ENCODE measurements at places on chromosomes 4 and X. TPM values are rescaled to one million over a fixed set of nuclear protein-coding genes. Genes with fewer than 3 reads are reported as not detected.

GRCh38 chr4:176882206-176882605 lies 89.5 kb upstream of the VEGFC start:
- no peaks in the 10 kb centered on the region for H3K36me3 ChIP-seq
- DNase-seq = no peak
- H3K27ac ChIP-seq = no peak overlapping the region
- H3K4me1 ChIP-seq = no peaks in the 10 kb centered on the region
- H3K27me3 ChIP-seq = no peaks in the 10 kb centered on the region

- H3K4me3 ChIP-seq = no peak overlapping the region
- peaks cover 16% of the 10 kb centered on the region for H3K27me3 ChIP-seq
- H3K4me1 ChIP-seq = no peaks in the 10 kb centered on the region
- no peak for DNase-seq
These were observed 12.2 kb downstream of the IL13RA1 start for GRCh38 chrX:118739577-118739976.

DNA sequence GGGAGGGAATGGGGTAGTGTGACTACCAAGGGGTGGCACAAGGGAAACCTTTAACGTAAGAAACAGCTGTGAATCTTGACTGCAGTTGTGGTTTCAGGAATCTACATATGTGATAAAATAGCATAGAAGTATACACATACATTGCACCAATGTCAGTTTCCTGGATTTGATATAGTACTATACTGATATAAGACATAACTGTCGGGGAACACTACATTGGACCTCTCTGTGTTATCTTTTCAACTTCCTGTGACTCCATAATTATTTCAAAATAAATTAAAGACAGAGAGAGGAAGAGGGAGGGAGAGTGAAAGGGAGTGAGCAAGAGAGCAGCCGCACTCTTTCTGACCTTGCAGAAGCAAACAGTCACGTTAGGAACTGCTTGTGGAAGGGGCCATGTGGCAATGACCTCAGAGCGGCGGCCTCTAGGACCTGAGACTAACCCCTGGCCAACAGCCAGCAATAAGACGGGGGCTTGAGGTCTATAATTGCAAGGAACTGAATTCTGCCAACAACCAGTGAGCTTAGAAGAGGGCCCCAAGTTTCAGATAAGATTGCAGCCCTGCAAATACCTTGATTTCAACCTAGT lies 47.4 kb downstream of the NALF2 start:
- no peaks in the 10 kb centered on the region for H3K36me3 ChIP-seq
- H3K27ac ChIP-seq = no peak overlapping the region
- no peaks in the 10 kb centered on the region for H3K4me1 ChIP-seq
- H3K27me3 ChIP-seq = peaks cover 4% of the 10 kb centered on the region
- H3K4me3 ChIP-seq = no peak overlapping the region

The SLC2A9 gene
- 3.4 TPM for total RNA-seq

DNA sequence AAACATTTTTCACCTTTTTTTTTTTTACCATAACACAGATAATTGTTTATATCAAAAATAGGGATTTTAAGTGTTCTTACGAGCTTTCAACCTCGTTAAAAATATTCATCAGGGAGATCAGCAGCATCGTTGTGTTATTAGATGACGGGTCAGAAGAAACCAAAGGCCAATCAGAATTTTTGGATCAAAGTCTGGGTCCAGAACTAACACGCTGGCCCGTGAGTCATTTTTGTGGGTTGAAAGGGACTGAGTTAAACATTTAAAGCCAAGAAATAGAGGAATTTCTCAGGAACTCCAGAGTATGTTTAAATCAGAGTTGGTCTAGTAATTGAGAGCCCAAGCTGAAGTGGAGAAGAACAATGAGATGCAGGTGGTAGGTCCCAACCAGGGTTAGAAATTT lies 170.8 kb downstream of the TLL1 start:
- no peaks in the 10 kb centered on the region for H3K27me3 ChIP-seq
- H3K4me3 ChIP-seq = no peak overlapping the region
- no peaks in the 10 kb centered on the region for H3K36me3 ChIP-seq
- no peaks in the 10 kb centered on the region for H3K4me1 ChIP-seq
- H3K27ac ChIP-seq = no peak overlapping the region

GRCh38 chr4:70522626-70523025 lies 4.3 kb downstream of the AMTN start:
- H3K36me3 ChIP-seq = no peaks in the 10 kb centered on the region
- H3K27ac ChIP-seq = no peak overlapping the region
- DNase-seq = no peak

The SPP1 gene
- total RNA-seq = 6.7 TPM

The UGT8 gene
- 0.60 TPM for total RNA-seq

GRCh38 chr4:68021185-68021584 lies 57.9 kb upstream of the TMPRSS11A start:
- no peak for DNase-seq
- no peaks in the 10 kb centered on the region for H3K36me3 ChIP-seq
- H3K27me3 ChIP-seq = peaks cover 12% of the 10 kb centered on the region
- no peak overlapping the region for H3K4me3 ChIP-seq

GRCh38 chr4:174265916-174266315 lies 17.6 kb downstream of the FBXO8 start:
- no peaks in the 10 kb centered on the region for H3K36me3 ChIP-seq
- H3K27me3 ChIP-seq = no peaks in the 10 kb centered on the region
- peaks cover 30% of the 10 kb centered on the region for H3K4me1 ChIP-seq

The PWWP3B gene
- total RNA-seq = not detected

DNA sequence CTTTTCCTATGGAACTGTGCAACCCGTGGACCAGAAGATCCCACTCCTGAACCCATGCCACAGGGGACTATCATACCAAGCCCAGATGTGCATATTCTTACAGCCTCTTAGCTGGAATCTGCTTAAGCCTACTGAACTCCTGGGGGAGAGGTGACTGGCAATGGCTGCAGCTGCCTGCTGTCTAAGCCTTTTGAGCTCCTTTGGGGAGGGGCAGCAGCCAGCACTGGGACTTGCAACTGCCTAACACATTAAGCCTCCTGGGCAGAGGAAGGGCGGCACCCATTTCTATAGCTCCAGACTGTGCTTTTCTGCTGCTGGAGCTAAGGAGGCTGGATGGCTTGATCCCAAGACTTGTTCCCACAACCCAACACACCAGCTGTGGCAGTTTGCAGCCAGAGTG lies 117.9 kb upstream of the VEGFC start:
- H3K4me3 ChIP-seq = no peak overlapping the region
- H3K36me3 ChIP-seq = no peaks in the 10 kb centered on the region
- no peaks in the 10 kb centered on the region for H3K4me1 ChIP-seq

DNA sequence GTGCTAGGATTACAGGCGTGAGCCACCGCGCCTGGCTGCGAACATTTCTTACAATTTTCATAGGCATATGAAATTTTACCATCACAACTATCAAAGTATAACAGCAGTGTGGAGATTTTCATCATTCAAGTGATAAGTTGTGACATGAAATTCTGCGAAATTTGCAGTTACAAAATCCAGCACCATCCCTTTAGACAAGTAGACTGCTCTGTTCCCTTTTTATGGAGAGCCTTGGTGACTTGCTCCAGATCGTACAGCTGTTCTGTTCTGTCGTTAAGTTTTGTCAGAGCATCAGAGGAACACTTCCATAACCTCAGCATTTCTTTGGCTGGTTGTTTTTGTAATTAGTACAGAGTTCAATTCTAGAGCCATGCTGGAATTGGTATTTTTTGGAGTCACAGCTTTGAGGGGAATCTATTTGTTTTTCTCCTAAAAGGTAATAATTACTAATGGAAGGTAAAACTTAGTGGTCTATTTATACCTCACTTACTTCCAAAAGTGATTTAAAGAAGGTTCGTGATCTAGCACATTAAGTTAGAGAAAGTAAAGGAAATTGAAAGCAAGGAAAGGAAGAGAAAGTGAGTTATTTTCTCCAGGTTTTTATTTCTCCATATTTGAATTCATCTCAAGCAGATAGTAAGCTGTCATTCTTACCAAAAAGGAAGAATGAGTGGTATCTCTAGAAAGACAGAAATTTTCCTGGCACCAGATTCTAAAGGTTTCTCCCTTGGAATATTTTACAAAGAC lies 22.1 kb downstream of the ZRSR2 start:
- no peak for DNase-seq
- peaks cover 16% of the 10 kb centered on the region for H3K36me3 ChIP-seq
- no peak overlapping the region for H3K4me3 ChIP-seq
- peaks cover 28% of the 10 kb centered on the region for H3K4me1 ChIP-seq
- no peaks in the 10 kb centered on the region for H3K27me3 ChIP-seq

GRCh38 chrX:21799767-21800166 lies 39.6 kb upstream of the MBTPS2 start:
- no peak overlapping the region for H3K4me3 ChIP-seq
- H3K4me1 ChIP-seq = no peaks in the 10 kb centered on the region
- no peak for DNase-seq
